ENCODE measurements at places on chromosomes 6 and 20.
A peak's percentile ranks its signal among the peaks of the same experiment; 100 is the strongest.

DNA sequence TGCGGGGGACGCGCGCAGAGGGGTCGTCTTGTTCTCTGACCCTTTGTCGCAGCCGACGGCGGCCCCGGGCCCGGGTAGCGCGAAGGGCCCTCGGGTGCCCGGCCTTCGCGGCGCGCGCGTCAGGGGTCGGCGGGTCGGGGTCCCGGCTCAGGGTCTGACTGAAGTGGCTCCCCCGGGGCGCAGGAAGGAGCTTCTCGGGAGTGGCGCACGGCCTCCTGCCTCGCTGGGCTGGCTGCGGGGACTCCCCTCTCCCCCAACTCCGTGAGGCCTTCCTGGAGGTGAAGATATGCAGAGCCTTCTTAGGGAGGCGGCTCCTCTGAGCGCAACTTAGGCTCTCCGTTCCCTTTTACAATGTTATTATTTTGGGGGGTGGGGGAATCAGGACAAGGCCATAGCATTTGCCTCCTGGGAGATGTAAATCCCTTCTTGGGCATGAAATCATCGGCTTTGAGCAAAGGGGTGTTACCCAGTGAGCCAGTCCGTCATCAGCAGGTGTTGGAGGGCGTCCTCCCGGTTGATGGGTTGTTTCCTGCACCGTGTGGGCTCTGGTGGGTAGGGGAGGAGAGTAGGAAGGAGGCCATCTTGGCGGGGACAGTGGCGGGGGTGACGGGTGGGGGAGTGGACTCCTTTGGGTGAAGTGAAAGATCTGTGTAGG is 523 bp downstream of the CDS2 start:
- no peak for DNase-seq

DNA sequence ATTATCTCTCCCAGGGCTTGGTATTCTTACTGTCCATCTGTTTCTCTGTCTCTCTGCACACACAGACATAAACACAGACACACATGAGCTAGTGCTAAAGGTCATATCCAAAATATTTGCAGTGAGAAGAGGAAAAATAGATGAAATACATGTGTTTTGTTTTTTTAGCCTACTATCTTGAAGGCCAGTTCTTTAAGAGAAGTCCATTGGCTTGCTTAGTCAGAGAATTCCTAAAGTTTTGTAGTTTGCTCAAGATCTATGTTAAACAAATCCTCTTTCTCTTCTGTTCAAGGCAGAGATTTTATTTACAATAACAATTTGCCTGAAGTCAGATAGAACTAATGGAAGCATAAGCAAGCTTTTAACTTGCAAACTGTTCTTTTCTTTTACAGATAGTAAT is 120.0 kb upstream of the AKIRIN2 start:
- no peak for DNase-seq

- DNase-seq = peak; percentile 51
These were observed 1.9 kb downstream of the NCOA7 start for GRCh38 chr6:125792680-125793079.

DNA sequence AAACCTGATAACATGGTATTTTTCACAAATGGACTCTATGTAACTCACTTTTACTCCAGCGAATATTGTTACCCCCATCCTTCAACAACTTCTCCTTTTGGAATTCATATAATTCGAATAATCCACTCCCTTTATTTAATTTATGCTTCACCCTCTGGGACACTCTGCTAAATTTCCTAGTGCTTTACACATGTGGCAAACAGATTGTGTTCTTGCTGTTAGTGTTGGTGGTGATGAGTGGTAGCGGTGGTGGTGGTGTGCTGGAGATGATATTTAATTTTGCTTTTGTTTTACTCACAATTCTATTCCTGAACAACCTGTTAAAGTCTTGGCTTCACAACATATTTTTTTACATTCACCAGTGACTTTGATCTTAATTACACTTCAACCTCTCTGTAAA is 32.8 kb downstream of the HTR1B start:
- no peak for DNase-seq

- DNase-seq = no peak
These were observed 9.5 kb upstream of the CDKN1A start for GRCh38 chr6:36669002-36669401.

- peak; percentile 48 for DNase-seq
These were observed 46.0 kb upstream of the UST start for GRCh38 chr6:148700741-148701311.

- no peak for DNase-seq
These were observed 41.5 kb upstream of the GJA1 start for GRCh38 chr6:121393731-121394505.

DNA sequence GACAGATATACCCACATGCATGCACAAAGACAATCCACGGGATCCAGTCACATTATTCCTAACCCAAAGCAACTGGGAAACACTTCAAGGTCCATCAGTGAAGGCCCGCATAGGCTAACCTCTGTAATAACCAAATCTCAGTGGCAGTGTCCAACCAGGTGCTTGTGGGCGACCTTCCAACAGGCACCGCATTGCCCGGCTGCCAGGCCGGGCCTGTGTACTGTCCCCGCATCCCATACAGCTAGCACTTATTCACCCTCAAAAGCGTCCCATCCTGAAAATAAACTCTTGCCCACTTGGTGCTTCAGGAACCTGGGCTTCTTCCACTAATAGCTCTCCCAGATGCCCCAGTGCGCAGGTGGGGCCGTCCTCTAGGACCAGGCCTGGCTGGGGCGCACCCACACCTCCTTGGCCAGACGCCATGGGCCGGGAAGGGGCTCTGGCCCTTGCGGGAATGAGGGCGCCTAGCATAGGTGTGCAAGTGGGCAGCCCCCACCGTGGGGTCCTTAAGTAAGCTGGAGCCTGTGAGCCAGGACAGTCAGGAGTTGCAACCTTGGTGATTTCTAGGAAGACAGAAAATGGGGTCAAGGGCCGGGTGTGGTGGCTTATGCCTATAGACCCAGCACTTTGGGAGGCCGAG is 1.1 kb upstream of the ENTPD6 start:
- DNase-seq = no peak

DNA sequence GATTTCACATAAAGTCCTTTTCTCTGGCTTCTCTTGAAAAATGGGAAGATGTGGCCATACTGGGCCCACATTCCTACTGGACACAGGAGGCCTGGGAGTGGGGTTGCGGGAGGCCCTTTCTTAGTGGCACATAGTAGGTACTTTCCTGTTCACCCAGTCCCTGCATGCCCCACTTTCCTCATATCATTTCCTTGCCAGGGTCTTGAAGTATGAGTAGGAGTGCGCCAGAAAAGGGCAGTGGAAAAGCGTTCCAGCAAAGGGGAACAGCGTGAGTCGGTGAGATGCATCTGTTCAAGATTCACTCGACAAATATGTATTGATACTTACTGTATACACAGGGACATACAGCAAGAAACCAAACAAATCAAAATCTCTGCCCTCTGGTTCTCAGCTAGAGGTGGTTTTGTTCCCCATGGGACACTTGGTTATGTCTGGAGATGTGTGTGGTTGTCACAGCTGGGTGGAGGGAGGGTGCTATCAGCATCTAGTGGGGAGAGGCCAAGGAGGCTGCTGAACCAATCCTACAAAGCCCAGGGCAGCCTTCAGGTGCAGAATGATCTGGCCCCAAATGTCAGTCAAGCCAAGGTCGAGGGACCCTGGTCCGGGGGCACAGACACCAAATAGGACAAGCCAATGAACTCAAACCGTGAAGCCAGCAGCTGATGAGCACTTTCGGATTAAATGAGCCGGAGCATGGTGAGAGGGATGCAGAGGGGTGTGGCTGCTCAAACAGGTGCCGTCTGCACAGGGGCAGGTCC is 151.4 kb downstream of the CEBPB start:
- DNase-seq = no peak

DNA sequence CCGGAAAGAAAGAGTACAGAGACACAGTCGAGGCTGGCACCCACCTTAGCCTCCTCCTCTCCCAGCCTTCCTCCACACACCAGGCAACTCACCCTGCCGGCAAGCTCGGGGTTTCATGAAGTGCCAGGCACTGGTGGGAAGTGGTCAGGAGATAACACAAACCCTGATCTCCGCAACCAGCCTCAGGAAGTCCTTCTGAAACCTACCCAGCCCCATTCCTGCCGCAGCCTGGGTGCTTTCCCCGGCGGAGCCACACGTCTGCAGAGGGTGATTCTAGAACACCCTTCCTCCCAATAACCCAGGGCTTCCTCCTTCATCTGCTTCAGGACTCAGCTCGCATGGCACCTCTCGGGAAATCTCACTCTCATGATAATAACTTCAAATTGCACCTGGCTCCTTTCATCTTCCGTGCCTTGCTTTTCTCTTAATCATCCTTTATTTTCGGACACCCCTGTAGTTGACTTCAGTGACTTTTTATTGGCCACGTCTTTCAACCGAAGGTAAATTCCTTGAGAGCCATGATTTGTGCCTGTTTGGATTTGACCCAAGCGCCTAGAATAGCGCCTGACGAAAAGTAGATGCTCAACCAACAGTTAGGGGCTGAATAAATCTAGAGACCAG is 8.7 kb upstream of the HLA-E start:
- no peak for DNase-seq

- DNase-seq = no peak
These were observed 1195.9 kb upstream of the MAP3K7 start for GRCh38 chr6:91782802-91783201.

GRCh38 chr6:108609276-108609769 is 48.6 kb downstream of the FOXO3 start:
- DNase-seq = peak; percentile 40

GRCh38 chr20:11646359-11646758 is 271.3 kb upstream of the BTBD3 start:
- no peak for DNase-seq

DNA sequence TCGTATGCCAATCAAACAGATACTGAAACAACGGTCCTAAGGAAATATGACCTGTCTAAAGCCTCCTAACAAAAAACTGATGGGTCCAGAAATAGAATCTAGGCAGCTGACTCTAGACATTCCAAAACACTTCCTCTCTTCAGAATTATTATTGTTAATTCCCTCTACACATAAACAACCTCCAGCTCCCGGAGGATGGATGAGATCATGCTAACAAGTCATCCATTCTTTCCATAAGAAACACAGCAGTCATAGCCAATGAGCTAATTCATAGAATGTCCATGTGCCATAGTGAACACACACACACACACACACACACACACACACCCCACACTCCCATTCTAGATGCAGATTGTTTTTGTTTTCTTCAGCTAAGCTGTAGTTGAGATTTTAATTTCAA is 44.3 kb downstream of the HDGFL1 start:
- DNase-seq = peak; percentile 10

GRCh38 chr6:84260196-84260595 is 32.8 kb upstream of the CEP162 start:
- no peak for DNase-seq

DNA sequence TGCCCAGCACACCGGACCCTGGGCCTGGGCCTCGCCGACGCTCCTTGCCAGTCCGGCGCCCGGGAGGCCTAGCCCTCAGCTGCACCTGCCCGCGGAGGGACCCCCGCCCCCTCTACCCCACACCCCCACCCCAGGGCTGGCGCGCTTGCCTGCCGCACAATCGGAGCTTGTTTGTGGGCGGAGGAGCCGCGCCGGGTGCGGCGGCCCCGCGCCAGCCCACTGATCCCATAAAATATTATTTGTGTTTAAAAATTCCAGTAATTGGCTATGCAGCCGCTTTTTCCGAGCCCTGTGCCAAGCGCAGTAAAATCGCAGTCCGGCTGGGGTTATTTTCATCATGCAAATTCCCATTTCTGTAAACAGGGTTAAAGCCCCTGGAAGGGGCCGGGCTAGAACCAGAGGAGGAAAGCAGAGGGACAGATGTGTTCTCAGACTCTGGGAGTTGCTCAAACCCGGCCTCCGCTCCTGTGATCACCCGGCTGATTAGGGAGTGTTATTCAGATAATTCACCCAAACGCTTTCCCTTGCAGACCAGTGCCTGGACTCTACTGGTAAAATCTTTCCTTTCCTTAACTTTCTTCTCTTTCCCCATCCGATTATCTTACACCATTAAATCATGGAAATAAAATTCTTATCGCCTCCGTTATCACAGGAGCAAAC is 93.1 kb downstream of the NCR2 start:
- no peak for DNase-seq

GRCh38 chr20:10786678-10787077 is 112.9 kb upstream of the JAG1 start:
- no peak for DNase-seq

GRCh38 chr6:122709922-122710512 is 69.5 kb upstream of the FABP7 start:
- no peak for DNase-seq

GRCh38 chr6:33632558-33633039 is 11.5 kb downstream of the ITPR3 start:
- DNase-seq = no peak

DNA sequence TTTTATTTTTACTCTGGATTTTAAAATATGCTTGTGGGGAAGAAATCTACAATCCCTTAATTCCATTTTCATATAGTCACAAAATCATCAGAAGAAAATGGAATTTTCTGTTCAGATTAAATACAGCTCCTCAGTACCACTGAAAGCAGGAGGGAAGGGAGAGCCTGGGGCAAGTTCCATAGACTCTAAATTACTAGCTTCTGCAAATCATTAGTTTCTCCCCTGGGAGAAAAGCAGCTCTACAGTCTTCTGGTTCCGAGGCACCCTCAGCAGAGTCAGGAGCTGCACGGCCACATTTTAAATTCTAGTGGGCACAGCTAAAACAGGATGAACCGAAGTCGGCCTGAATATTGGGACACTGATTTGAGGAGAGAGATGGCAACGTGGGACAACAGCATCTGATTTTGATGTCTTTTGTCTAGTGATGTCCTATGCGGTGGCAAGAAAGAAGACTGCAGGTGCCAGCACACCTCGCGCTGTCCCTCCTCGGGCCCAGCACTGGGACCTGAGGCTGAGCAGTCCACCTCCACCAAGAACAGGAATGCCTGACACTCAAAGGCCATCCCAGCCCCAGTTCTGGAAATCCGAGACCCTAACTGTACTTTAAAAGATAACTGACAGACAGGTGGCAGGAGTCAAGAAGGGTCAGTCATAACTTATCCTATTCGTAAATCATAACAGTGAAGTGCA is 90.7 kb downstream of the FOXC1 start:
- DNase-seq = no peak

DNA sequence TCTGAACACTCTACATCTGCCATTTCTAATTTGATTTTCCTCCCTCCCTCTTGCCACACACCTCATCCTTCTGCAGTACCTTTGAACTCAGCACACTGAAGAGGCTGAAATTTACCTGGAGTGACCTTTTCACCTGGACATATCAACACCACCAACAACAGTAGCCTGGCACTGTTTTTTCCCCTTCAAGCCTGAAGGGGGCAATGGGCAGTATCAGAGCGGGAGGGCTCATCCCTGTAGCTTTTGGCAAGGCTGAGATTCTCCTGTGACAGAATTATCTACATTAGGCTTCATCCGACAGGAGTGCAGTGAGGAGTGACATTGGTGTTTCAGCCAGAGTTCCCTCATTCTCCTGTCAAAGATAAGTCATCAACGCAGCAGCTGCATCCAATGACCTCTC is 312.8 kb upstream of the SPTLC3 start:
- DNase-seq = no peak

DNA sequence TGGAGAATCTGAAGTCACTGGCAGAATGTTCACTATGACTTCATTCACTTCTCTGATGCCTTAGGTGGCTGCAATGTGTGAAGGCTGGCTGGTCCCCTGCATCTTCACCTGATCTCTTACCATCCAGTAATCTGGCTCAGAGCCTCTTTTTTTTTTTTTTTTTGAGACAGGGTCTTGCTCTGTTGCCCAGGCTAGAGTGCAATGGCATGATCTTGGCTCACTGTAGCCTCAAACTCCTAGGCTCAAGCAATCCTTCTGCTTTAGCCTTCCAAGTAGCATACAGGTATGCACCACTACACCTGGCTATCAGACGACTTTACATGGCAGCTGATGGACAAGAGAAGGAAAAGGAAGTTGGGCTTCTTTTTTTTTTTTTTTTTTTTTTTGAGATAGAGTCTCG is 25.8 kb upstream of the JARID2 start:
- no peak for DNase-seq
